Heart right ventricle (tissue), 16 donors: ENCODE measurements at places on chromosomes 4 and X.

GRCh38 chr4:3019145-3019846, 55.0 kb downstream of the HTT-AS start:
- no peaks in the 10 kb centered on the region for H3K27me3 ChIP-seq
- no peak overlapping the region for H3K27ac ChIP-seq
- H3K4me1 ChIP-seq: no peaks in the 10 kb centered on the region
- H3K36me3 ChIP-seq: peaks cover 5% of the 10 kb centered on the region
- H3K4me3 ChIP-seq: no peak overlapping the region

DNA sequence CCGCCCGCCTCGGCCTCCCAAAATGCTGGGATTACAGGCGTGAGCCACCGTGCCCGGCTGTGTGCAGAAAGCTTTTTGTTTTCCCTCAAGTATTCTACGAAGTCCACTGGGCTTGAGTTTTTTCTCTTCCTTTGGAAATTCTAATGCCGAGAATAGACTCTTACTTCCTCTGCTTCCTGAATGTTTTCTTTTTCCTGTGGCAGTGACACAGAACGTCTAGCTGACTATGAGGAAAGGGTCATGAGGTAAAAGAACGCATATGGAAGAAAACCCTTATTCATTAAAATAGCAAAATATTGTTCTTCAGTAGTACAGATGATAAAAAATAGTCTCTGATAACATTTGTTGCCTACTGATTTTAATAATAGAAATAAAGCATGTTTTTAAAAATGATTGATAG, 4.9 kb upstream of the SLC25A4 start:
- no peaks in the 10 kb centered on the region for H3K27me3 ChIP-seq
- H3K4me3 ChIP-seq: no peak overlapping the region
- DNase-seq: no peak
- H3K4me1 ChIP-seq: peaks cover 35% of the 10 kb centered on the region

GRCh38 chrX:133812402-133812801, 173.0 kb downstream of the GPC3 start:
- no peaks in the 10 kb centered on the region for H3K36me3 ChIP-seq
- H3K4me3 ChIP-seq: no peak overlapping the region
- H3K27me3 ChIP-seq: no peaks in the 10 kb centered on the region
- no peaks in the 10 kb centered on the region for H3K4me1 ChIP-seq
- no peak overlapping the region for H3K27ac ChIP-seq

- no peaks in the 10 kb centered on the region for H3K4me1 ChIP-seq
- H3K27ac ChIP-seq: no peak overlapping the region
- H3K27me3 ChIP-seq: no peaks in the 10 kb centered on the region
- H3K36me3 ChIP-seq: no peaks in the 10 kb centered on the region
- DNase-seq: no peak
Measured at GRCh38 chr4:124199755-124200154, 512.8 kb downstream of the ANKRD50 start.

DNA sequence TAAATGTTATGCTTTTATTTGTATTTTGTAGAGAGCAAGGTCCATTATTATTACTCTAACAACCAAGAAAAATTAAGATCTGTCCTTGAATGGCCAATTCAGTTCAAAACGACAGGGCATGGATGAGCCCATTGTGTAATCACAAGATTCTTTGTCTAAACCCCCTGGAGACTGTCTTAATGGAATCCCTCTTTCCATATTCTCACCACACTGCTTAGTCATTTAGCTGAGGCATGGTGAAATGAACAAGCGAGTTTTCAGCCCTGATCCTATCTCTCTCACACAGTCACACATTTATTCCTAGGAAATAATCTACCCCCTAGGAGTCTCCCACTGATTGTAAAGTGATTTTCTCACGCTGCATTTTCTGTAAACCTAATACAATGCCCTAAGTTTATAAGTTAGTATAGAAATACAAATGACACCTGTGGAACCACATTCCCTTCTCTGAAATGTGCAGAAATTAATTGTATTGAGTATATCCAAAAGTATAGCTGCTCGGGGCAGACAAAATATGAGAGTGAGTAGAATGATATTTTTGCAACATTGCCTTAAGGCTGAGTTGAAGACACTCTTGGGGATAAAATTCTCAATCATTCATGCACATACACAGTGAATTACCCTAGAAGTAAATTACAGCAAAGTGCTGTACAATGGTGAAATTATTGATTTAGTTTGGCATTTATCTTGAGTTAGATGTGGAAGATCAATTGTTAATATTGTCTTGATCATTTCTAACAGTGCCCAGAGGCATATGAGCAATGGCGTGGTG, 119.7 kb upstream of the PCDH7 start:
- H3K36me3 ChIP-seq: no peaks in the 10 kb centered on the region
- no peak for DNase-seq
- H3K4me1 ChIP-seq: no peaks in the 10 kb centered on the region
- no peaks in the 10 kb centered on the region for H3K27me3 ChIP-seq
- no peak overlapping the region for H3K4me3 ChIP-seq

DNA sequence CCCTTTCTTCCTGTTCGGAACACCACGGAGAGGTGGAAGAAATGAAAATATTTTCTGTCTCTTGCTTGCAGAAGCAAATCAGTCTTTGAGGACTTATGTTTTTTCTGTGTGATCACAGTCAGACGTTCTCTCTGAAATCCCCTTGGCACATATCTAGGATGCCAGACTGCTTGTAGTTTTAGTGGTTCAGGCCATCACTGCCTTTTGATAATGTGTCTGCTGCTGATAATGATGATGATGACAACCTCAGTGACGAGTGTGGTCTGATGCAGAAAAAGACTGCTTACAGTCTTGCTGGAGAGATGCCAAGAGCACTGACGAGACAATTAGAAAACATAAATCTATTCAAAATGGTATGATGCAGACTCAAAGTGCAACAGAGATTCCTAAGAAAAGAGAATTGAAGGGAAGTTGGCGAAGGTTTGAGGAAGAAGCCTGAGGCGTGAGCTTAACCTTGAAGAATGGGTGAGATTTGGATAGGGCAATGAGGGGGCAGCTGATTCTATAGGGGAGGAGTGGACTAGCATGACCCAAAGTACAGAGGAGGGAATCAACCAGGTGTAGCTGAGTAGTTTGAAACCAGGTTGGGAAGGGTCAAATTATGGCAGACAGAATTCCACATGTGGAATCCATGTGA, 7.9 kb downstream of the RAB33A start:
- no peaks in the 10 kb centered on the region for H3K36me3 ChIP-seq
- DNase-seq: no peak
- H3K27ac ChIP-seq: no peak overlapping the region
- no peak overlapping the region for H3K4me3 ChIP-seq
- H3K4me1 ChIP-seq: peaks cover under 1% of the 10 kb centered on the region

DNA sequence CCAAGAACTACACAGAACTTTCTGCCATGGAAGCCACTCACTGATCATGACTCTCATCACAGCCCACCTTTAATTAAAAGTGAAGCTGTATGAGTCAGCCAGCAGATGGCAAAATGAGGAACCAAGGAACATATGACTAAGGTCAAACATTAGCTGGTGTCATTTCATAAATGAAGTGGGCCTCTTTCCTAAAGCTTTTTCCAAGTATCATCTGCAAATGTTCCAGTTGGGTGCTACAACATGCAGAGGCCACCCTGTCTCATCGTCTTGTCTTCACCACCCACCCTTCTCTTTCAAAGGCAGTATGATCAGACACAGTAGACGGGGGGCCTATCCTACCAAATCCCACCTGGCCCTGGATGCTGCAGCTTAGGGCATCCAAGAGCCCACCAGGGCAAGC, 9.2 kb upstream of the EOLA1 start:
- no peak overlapping the region for H3K4me3 ChIP-seq
- H3K36me3 ChIP-seq: no peaks in the 10 kb centered on the region
- no peaks in the 10 kb centered on the region for H3K27me3 ChIP-seq
- no peak for DNase-seq

DNA sequence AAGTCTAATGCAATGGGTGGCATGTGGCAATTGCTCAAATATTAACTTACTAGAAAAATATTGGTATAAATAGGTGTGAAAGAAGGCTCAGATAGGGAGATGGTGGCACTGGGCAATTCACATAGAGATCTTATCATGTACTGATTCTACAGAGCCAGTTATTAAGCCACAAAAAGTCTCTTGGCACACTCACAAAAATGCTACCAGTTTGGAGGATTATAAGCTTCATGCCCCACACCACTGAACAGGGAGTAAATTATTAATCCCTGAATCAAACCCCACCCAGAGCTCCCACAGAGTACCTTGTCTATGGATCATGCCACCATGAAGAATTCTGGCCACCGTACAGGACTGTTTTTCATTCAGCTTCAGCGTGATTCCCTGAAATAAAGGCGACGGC, 13.8 kb downstream of the MPP1 start:
- no peaks in the 10 kb centered on the region for H3K27me3 ChIP-seq
- no peaks in the 10 kb centered on the region for H3K36me3 ChIP-seq

GRCh38 chr4:48761286-48761685, 18.8 kb downstream of the FRYL start:
- H3K36me3 ChIP-seq: no peaks in the 10 kb centered on the region
- H3K27ac ChIP-seq: no peak overlapping the region
- H3K27me3 ChIP-seq: no peaks in the 10 kb centered on the region
- H3K4me1 ChIP-seq: peaks cover 41% of the 10 kb centered on the region
- DNase-seq: no peak

DNA sequence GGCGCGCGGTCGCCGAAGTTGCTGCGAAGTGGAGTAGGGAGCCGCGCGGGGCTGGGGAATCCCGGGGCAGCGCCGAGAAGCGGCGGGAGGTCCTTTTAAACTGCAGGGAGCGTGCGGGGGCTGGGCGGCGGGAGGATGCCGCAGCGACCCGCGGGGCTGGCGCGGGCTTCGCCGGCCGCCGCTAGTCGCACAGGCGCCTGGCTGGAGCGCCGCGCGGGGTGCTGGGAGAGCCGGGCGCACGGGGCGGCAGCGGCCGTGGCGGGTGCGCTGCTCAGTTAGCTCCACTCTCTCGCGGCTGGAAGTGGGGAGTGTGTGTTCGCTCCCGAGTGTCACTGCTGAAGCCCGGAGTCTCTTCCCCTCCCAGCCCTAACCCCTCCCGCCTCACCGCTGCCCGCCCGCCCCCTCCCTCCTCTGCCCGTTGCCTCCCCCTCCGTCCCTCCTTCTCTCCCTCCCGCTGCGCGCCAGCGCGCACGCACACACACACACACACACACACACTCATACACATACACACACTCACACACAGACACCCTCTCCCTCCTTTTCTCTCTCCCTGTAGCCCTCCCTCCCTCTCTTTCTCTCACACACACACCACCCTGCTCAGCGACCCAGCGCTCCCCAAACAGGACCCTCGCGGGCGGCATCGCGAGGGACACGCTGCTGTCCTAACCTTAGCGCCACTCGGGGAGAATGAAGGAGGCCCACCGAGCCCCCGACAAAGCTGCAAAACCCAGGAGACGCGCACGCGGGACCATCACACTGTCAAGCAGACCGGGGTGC, at the start of gene NDNF:
Gene NDNF, minus strand, starts transcription at position 312 of the 780 bp plus-strand sequence. CDS start 26,698 bp downstream, outside the sequence.
- H3K4me3 ChIP-seq: peak within 1 kb of the TSS; percentile 70
- DNase-seq: peak; percentile 46
- H3K27me3 ChIP-seq: peaks cover 16% of the 10 kb centered on the region
- H3K27ac ChIP-seq: peak within 1 kb of the TSS; percentile 86
- peaks cover 25% of the 10 kb centered on the region for H3K4me1 ChIP-seq

- H3K4me3 ChIP-seq: no peak overlapping the region
- H3K27ac ChIP-seq: no peak overlapping the region
- no peaks in the 10 kb centered on the region for H3K4me1 ChIP-seq
- peaks cover 11% of the 10 kb centered on the region for H3K36me3 ChIP-seq
- no peaks in the 10 kb centered on the region for H3K27me3 ChIP-seq
Measured at GRCh38 chr4:94290245-94290644, 52.4 kb downstream of the HPGDS start.

DNA sequence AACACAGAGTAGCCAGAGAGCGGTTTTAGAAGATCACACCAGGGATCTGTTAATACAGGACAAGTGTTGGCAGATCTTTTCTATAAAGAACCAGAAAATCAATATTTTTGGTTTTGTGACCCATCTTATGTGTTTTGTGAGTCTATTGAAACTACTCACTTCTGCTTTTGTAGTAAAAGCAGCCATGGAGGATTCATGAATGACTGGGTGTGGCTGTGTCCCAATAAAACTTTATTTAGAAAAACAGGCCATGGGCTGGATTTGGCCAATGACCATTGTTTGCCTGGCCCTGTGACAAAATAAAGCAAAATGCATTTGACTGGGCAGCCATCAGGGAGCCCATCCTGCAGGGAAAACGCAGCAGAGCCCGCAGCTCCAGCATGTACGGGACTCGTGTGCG, 99.9 kb upstream of the ADRA2C start:
- peaks cover 37% of the 10 kb centered on the region for H3K27me3 ChIP-seq
- no peak for DNase-seq
- no peak overlapping the region for H3K4me3 ChIP-seq

- no peak overlapping the region for H3K27ac ChIP-seq
- no peaks in the 10 kb centered on the region for H3K36me3 ChIP-seq
- H3K27me3 ChIP-seq: no peaks in the 10 kb centered on the region
- no peak overlapping the region for H3K4me3 ChIP-seq
- DNase-seq: no peak
Measured at GRCh38 chr4:174437749-174438148, 84.5 kb downstream of the HPGD start.

GRCh38 chrX:30893206-30893605, 4.2 kb upstream of the TAB3 start:
- peaks cover under 1% of the 10 kb centered on the region for H3K4me1 ChIP-seq
- no peak overlapping the region for H3K4me3 ChIP-seq
- H3K27ac ChIP-seq: no peak overlapping the region
- no peak for DNase-seq
- H3K27me3 ChIP-seq: no peaks in the 10 kb centered on the region

DNA sequence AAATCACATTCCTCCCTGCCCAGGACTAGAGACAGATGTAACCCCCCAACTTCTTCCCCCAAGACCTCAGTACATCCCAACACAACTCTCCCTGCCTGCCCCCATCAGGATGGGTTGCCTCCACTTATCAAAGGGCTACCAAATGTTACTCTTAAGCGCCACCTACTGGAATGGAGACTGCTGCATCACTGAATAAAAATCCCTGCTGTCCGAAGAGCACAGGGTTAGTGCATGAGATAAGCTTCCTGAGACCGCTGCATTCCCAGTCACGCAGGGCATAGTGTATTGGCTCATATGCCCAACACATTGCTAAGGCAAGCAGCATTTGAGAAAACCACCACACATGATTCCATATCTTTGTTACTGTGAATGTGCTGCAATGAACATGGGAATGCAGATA, 544.5 kb downstream of the PPP4R3C start:
- no peaks in the 10 kb centered on the region for H3K36me3 ChIP-seq
- no peak overlapping the region for H3K27ac ChIP-seq
- DNase-seq: no peak
- no peaks in the 10 kb centered on the region for H3K27me3 ChIP-seq
- no peaks in the 10 kb centered on the region for H3K4me1 ChIP-seq
- no peak overlapping the region for H3K4me3 ChIP-seq

GRCh38 chr4:17323554-17324385, 188.1 kb downstream of the QDPR start:
- H3K27ac ChIP-seq: no peak overlapping the region
- H3K4me3 ChIP-seq: no peak overlapping the region
- DNase-seq: no peak
- no peaks in the 10 kb centered on the region for H3K36me3 ChIP-seq
- peaks cover 15% of the 10 kb centered on the region for H3K4me1 ChIP-seq

GRCh38 chr4:104394406-104395167, 100.1 kb downstream of the CXXC4 start:
- H3K27me3 ChIP-seq: no peaks in the 10 kb centered on the region
- no peak overlapping the region for H3K27ac ChIP-seq
- no peak for DNase-seq
- H3K36me3 ChIP-seq: no peaks in the 10 kb centered on the region
